Stimulated activated CD4-positive, alpha-beta T cell treated with anti-CD3 and anti-CD28 coated beads, TNF-alpha, amount 100 ng/mL, for 1 hour (primary cell): ENCODE measurements at places on chromosomes 6 and 20.
A peak's percentile ranks its signal among the peaks of the same experiment; 100 is the strongest.

- DNase-seq: no peak
Observed at GRCh38 chr6:818196-818595, 125.3 kb upstream of the EXOC2 start.

DNA sequence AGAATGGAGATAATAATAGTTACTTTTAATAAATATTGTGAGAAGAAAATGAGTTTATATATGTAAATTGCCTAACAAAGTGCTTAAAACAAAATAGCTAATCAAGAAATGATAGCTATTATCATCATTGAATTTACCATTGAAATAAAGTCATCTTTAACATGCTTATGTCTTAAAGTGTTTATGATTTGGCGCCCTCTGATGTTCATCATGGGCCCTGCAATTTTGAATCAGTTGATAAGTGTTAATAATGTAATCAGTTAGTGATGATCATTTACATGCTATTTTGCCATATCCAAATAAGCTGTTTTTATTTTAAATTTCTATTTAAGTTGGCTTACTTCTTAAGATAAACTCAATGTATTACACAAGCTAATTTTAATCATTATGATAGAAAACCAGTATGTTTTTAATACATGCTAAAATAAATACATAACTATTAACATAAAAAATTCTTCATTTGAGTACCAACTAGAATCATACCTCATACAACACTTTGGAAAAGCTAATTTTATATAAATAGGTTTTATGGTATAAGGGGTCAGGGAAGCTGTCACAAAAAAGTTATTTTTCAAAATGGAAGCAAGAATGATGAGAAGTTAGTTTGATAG is 39.2 kb upstream of the TPD52L1 start:
- DNase-seq: peak; percentile 15

GRCh38 chr6:138231381-138231886 is 13.1 kb upstream of the PBOV1 start:
- DNase-seq: no peak

DNA sequence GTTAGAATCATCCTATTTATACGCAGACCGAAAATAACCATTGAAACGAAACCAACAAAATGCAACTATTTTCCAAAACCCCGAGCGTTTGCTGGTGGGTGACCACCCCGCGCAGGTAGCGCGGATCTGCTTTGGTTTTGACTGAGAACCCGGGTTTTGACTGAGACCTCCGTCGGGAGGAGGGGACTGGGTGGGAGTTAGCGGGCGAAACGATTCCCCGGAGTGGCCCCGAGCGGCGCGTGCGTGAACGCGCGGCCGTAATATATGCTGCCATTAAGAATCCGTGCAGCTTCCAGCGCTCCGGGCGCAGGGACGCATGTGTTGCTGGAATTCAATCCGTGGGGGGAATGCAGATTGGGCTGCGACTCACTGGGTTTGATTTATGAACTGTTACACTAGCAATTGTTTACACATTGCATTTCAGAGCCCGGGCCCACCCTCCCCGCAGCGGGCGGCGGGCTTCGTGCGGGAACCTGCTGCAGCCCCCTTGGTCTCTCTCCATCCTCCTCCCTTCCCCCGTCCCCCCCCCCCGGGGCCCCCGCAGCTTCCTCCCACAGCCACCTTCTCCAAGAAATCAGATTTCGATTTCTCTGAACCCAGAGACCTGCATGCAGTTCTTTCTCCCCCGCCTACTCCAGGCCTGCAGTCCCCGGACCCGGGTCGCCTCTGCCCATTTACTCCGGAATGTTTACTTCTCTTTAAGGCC is 9.9 kb downstream of the NRN1 start:
- no peak for DNase-seq

DNA sequence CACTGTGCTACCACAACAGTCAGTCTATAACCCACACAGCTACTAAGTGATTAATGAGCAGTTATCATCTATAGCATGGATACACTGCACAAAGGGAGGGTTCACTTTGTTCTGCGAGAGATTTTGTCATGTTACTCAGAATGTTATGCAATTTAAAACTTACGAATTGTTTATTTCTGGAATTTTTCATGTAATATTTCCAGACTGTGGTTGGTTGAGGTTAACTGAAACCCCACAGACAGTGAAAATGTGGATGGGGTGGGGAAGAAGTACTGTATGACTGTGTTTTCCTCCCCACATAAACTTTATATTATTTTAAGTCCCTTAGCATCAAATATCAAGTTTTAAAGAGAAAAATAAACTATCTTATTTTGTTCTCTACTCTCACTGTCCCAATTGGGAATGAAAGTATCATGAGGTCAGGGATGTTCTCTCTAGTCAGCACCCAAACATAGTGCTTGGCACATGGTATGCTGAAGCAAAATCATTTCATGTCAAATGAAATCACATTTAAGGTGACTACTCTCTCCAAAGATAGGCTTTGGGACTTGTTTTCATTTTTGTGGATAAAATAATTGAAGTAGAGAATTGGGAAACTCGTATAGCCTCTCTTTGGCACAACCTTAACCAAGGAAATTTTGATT is 25.4 kb downstream of the DOP1A start:
- no peak for DNase-seq

GRCh38 chr6:28142446-28142845 is 763 bp downstream of the ZKSCAN8 start:
- no peak for DNase-seq

GRCh38 chr20:23246717-23247664 is 103.6 kb upstream of the NXT1 start:
- no peak for DNase-seq

DNA sequence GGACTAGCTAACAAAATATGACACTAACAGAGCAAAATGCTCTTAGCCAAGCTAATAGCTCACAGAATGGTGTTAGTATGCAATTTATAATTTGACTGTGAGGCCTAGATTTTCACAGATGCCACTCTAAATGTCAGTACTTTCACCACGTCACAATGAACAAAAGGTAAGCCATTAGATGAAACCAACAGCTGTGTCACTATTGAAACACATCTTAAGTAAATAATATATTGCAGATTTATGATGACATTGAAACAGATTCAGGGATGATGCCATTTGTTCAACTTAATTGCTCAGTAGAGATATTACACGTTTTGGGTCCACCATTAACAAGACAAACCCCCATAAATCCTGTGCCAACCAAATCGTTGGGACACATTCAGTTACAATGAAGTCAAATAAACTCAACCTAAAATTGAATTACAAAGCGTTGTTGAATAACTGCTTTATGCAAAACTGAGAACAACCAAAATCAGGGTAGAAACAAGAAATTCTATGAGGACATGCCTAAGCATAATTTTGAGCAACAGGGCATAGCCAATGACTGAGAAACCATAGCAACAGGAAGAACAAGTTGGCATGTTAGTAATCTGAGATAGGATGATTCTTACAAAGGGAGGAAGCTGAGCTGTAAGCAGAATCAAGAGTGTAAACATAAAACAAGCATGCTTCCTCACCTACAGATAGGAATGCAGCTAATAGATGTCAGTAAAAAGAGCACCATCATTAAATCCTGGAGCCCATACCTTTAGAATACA is 85.6 kb upstream of the KHDRBS2 start:
- DNase-seq: no peak

- no peak for DNase-seq
Observed at GRCh38 chr6:150325066-150325772, 43.6 kb upstream of the IYD start.

GRCh38 chr20:10508060-10508459 is 73.0 kb downstream of the SLX4IP start:
- no peak for DNase-seq

- DNase-seq: no peak
Observed at GRCh38 chr6:90896075-90896547, 309.2 kb upstream of the MAP3K7 start.

- DNase-seq: no peak
Observed at GRCh38 chr6:166441325-166442078, 58.8 kb upstream of the MPC1 start.

DNA sequence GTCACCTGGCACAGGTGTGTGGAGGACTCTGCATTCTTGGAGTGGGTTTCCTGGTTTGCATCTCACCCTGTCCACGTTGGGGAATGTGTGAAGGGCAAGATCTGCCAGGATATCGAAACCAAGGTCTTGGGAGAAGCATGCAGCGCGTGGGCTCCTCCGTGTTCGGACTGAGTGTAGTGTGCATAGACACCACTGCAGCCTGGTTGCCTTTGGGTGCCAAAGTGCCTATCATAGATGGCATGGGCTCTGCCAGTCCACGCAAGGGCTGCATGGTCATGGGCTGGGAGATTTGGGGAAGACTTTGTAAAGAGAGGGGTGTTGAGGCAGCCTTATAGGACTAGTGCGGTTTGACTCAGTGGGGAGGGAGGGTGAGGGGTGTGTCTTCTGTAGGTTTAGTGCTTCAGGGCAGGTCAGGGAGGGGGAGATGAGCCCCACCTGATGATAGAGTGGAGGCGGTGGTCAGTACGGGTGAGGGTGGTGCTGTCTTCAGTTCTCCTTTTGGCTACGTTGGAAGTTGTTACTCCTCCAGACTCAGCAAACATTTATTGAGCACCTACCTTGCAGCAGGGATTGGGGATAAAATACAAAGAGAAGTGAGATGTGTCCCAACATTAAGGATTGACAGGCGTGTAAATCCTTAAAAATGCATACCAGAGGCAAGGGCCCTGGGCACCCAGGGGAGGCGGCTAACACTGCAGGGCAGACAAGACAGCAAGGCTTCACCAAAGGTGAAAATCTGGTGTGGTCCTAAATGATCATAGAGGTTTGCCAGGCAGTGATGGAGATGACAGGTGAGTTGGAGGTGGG is 28.3 kb downstream of the DUSP22 start:
- no peak for DNase-seq

DNA sequence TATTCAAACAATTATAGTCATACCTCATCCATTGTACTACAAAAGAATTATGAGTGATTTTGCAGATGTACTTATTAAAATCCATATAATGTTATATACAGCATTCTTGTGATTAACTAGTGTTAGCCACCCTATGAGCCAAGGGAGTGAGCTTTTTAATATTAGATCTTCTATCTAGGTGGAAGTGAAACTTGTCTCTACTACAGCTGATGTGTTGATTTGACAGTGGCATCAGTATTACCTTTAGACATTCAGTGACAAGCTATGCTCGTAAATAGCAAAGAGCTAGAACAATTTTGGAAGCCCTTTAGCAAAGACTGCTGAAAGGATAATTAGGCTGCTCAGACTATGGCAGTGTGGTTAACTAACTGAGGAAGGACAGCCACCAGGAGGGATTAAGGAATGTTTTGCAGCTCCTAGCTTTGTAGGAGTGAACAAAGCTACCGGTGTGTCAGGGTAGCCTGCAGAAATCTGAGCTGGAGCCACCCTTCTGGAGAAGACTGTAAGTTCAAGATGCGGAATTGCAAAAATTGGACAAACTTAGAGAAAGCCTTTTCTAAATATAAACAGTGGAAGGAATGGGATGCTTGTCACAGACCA is 73.7 kb downstream of the AFG1L start:
- DNase-seq: no peak

- no peak for DNase-seq
Observed at GRCh38 chr6:133046576-133046975, 194.6 kb upstream of the EYA4 start.

DNA sequence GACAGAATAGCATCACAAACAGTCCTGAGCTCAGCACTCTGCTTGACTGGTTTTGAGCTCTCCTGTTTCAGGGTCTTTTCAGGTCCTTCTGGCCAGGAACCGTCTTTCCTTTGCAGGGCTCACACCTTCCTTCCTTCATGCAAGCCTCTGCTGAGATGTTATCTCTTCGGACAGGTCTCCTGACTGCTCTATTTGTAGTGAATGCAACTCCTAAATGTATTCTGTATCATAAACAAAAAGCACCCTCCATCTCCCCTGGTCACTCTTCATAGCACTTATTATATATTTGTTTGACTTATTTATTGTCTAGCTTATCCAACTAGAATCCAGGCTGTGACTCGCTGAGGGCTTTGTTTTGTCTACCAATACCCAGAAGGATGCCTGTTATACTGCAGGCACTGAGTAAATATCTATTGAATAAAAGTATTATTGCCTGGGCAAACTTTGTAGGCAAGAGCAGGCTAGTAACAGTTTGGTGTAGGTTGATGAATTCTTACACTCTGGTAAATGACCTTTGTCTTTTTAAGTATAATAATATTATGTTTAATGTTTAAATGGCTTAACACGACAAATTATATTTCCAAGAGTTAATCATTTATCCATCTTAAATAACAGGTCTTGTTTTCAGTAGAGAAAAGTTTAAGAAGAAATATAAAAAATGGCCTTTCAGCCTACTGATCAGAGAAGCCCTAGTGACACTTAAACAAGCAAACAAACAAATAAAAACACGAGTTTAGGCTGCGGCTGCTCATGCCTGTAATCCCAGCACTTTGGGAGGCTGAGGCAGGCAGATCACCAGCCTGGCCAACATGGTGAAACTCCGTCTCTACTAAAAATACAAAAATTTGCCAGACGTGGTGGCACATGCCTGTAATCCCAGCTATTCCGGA is 199.7 kb downstream of the BCAS1 start:
- DNase-seq: no peak

- no peak for DNase-seq
Observed at GRCh38 chr20:60497298-60498035, 539.2 kb downstream of the CDH26 start.

DNA sequence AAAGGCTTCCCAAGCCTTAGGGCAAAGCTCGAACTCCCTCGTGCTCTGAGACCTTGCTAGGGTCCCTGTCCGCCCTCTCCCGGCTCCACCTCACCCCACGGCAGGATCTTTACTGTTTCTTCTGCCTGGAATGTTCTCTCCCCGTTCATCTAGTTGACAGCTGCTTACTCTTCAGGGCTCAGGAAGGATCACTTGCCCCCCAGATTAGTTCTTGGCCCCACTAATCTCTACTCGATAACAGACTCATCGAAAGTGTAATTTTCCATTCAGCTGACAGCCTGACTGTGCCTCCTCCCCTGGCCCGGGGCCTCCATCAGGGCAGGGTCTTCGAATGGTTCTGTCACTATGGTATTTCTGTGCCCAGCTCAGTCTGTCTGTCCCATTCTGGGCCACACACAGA is 3.1 kb downstream of the MAP1LC3A start:
- DNase-seq: no peak

DNA sequence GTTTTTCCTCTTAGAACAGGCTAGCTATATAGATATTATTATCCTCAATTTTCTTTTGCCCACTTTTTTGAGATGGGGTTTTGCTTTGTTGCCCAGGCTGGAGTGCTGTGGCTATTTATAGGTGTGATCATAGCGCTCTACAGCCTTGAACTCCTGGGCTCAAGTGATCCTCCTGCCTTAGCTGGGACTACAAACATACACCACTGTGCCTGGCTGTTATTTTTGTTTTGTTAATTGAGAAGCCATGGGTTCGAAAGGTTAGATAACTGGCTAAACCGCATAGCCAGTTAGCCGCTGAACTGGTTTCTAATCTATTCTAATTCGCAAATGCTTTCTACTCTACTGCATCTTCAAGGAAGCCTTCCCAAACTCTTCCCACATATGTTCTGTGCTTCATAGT is 425.8 kb downstream of the CDKAL1 start:
- no peak for DNase-seq

DNA sequence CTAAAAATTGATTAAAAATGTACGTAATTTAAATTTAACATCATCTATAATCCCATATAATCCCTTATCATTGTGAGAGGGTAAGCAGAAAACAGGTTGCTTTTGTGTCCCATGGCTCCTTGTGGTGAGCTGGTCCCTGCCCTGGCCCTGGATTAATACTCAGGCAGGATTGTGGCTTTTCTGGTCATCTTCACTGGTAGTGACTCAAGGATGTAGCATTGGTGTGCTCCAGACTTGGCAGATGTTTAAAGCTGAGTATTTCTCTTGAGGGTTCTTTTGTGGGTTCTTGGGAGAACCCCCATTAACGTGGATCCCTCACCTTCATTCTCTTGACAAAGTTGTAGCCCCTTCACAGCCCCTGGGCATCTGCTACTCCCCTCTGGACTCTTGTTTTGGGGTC is 39.3 kb downstream of the SNRNP48 start:
- no peak for DNase-seq
